ENCODE measurements at places on chromosomes 16 and 17.
A peak's percentile ranks its signal among the peaks of the same experiment; 100 is the strongest.

GRCh38 chr17:72393553-72393952 lies 272.7 kb downstream of the SOX9 start:
- DNase-seq: no peak

GRCh38 chr17:57739402-57740234 lies 5.5 kb downstream of the CCDC182 start:
- no peak for DNase-seq

GRCh38 chr16:16124438-16124837 lies 98.9 kb downstream of the ABCC6 start:
- no peak for DNase-seq

GRCh38 chr17:54860617-54861470 lies 39.8 kb upstream of the TOM1L1 start:
- no peak for DNase-seq

- DNase-seq: no peak
Measured at GRCh38 chr17:38601539-38602351, 4.0 kb downstream of the SRCIN1 start.

- no peak for DNase-seq
Measured at GRCh38 chr17:42639525-42640113, 19.5 kb upstream of the TUBG2 start.

DNA sequence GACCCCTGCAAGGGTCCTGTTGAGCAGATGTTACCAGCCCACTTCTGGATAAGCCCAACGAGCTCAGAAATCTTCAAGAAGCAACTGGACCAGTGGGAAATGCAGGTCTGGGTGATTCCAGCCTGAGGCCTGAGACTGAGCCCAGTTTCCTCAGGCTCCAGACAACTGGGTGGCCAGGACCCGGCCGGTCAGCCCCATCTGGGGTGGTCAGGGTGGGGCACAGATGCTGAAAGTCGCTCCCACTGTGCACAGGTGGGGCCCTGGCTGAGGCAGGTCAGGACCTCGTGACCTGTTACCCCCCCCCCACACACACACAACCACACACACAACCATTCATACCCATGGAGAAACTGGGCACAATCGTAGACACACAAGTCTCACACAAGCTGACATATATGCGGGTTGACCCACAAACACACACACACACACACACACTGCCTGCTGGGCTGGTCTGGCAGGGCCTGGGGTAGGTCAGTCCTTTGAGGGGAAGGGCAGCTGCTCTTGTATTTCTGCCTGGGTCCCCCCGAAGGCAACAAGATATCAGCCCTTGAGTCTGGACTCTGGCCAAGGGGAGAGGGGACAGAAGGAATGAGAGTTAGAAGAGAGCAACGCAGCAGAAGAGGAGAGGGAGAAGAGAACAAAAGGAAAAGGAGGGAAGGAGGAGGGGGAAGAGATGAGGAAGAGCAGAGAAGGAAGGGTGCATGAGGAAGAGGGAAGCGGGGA lies 99.0 kb upstream of the CDH5 start:
- no peak for DNase-seq

DNA sequence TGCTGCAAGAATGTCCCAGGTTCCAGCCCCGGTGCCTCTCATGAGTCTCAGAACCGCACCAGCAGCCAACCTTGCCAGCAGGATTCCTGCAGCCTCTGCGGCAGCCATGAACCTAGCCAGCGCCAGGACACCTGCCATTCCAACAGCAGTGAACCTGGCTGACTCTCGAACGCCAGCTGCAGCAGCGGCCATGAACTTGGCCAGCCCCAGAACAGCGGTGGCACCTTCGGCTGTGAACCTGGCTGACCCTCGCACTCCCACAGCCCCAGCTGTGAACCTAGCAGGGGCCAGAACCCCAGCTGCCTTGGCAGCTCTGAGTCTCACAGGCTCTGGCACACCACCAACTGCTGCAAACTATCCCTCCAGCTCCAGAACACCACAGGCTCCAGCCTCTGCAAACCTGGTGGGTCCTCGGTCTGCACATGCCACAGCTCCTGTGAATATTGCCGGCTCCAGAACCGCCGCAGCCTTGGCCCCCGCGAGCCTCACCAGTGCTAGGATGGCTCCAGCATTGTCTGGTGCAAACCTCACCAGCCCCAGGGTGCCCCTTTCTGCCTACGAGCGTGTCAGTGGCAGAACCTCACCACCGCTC lies 9.8 kb downstream of the ELOB start:
- peak; percentile 54 for DNase-seq

Measured in body of pancreas (tissue), 4 donors.